ENCODE measurements at places on chromosomes 1 and 21.

- ATAC-seq: no peak
Measured at GRCh38 chr1:162918151-162918754, 57.3 kb upstream of the CCDC190 start.

DNA sequence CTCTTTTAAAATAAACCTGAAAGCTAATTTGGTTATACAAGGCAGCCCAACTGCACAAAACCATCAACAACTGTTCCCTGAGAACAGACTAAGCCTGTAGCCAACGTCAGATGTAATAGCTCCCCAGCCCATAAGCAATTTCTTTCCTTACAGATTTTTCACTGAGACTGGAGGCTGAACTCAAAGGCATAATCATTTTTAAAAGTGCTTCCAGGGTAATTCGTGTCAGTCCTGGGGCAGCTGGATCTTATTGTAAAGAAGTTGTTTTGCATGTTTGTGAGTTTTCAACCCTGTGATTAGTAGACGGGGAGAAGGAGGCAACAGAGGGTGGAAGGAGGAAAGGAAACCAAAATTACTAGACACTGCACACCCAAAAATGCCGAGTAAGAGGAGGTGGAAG is 3.2 kb downstream of the DPT start:
- no peak for ATAC-seq

- no peak for ATAC-seq
Measured at GRCh38 chr1:3880429-3881192, 19.5 kb downstream of the C1orf174 start.

GRCh38 chr21:41777951-41778815 is 11.3 kb upstream of the RIPK4 start:
- ATAC-seq: no peak

GRCh38 chr1:214566158-214567104 is 15.0 kb upstream of the PTPN14 start:
- peak; percentile 68 for ATAC-seq

GRCh38 chr1:55813618-55814017 is 598.5 kb upstream of the USP24 start:
- no peak for ATAC-seq

DNA sequence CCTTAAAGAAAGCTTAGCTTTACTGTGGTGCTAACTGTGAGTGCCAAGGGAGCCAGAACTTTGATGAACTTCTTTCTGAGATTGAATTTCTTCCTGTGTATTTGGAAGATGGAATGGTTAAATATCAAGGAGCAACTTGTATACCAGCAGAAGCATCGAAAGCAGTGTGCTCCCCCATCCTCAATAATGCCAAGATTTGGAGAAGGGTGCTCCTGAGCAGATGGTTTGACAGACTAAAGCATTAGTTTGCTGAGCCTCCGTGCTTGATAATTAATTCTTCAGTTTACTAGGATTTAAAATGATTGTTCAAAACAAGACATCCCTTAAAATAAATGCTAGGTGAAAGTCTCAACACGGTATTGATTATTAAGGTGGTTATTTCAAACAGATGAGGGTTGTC is 42.4 kb upstream of the AKT3 start:
- ATAC-seq: no peak

DNA sequence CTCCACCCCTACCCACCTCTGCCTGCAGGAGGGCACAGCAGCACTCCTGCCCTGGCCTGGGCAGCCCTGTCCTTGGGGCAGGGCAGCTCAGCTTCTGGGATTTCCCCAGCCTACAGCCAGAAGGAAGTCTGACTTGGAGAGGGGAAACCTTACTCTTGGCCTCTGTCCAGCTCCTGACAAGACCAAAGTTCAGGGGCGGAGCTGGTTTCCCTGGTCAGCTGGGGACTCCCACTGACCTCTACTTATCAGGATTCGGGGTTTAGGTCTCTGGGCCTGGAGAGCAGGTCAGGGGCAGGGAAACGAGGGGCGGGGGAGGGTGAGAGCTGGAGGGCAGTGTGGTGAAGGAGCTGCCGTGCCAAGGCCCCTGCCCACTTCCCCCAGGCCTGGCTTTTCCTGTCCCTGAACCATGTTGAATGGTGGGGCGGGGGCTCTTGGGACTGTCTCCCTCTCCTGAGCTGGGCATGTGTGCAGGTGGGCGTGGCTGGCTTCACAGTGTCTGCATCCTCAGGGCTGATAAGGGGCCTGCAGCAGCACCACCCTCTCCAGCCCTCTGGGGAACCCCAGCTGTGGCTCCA is 16.8 kb upstream of the ETV3 start:
- ATAC-seq: no peak

- no peak for ATAC-seq
Measured at GRCh38 chr1:209896346-209896745, 41.7 kb upstream of the SYT14 start.

- no peak for ATAC-seq
Measured at GRCh38 chr1:23931491-23931880, 18.3 kb upstream of the CNR2 start.

DNA sequence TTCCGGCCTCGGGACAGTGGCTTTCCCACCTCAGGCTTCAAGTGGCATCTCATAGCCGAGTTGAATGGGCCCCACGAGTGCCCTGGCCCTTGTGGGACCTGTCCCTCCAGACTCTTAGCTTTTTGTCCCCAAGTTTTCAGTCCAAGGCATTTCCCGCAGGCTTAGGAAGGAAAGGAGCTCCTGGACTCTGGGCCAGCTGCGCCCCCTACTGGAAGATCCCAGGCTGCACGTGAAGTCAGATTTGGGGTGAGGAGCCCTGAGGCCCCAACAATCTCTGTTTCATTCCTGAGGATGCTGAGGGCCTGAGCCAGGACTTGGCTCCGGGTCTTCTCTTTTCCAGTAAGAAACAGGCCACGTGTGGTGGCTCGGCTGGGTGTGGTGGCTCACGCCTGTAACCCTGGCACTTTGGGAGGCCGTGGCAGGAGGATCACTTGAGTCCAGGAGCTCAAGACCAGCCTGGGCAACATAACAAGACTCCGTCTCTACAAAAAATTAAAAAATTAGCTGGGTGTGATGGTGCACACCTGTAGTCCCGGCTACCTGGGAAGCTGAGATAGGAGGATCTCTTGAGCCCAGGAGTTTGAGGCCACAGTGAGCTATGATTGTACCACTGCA is 67.4 kb downstream of the ARHGEF10L start:
- no peak for ATAC-seq

- no peak for ATAC-seq
Measured at GRCh38 chr1:119531606-119532323, 24.8 kb downstream of the HSD3B1 start.

DNA sequence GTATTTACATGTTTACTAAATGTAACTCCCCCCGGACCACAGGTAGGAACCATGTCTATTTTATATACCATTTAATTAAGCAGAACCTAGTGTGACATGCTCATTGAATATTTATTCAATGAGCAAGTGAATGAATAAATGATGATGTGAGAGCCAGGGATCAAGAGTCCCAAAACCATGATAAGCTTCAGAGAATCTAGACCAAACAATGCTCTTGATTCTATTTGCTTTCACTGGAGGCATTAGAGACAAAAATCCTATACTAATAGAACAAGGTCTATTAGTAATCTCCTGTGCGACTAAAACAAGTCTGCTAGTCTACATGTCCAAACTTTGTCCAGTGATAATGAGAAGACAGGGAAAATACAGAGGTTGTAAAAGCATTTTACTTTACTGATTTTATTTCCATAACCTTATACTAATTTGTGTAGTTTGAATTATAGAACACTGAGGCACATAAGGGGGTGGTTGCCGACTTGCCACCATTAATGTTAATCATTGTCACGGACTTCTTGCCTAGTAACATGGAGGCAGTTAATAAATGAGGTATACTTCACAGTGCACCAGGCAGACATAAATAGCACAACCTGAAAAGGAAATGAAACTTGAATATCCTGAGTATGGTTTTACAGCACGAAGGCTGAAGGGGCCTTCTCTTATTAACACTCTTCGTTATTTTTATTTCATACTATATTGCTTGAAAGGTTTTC is 69.8 kb downstream of the TBX15 start:
- no peak for ATAC-seq

DNA sequence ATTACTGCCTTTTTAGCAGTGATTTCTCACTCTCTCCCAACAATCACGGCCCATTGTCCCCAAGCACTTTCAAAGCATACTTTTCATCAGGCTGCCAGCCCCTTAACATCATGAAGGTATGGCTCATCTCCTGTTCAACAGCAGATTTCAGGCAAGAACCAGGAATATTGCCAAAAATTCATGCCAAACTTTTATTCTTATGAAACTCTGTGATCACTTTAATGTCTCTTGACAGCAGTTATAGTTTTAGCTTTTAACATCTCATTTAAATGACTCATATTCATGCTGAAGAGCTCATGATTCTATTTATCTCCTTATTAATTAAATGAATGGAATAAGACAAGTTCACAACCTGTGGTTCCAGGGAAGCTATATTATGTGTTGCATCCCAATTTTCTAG is 235.1 kb downstream of the GRIK1 start:
- no peak for ATAC-seq

GRCh38 chr1:203871114-203871880 is 9.9 kb downstream of the SNRPE start:
- no peak for ATAC-seq

GRCh38 chr1:114081437-114082303 is 72.0 kb downstream of the SYT6 start:
- no peak for ATAC-seq

DNA sequence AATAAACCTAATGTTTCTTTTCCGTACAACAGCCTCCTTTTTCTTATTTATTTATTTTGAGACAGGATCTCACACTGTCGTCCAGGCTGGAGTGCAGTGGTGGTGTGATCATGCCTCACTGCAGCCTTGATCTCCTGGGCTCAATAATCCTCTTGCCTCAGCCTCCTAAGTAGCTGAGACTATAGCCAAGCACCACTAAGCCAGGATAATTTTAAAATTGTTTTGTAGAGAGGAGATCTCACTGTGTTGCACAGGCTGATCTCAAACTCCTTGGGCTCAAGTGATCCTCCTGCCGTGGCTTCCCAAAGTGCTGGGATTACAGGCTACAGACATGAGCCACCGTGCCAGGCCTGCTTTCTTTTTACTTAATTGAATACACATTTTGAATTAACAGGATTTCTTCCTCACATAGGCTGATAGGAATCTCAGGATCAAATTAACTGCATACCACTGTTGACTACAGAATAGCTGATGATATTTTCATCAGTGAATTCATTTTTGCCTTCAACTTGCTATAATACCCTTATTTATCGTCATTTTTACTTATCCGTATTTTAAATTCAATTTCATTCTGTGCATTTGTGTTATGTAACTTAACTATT is 2010.5 kb downstream of the NCAM2 start:
- no peak for ATAC-seq

GRCh38 chr21:18443701-18444100 is 40.1 kb upstream of the TMPRSS15 start:
- ATAC-seq: no peak

- ATAC-seq: no peak
Measured at GRCh38 chr1:117101334-117101733, 20.2 kb downstream of the TRIM45 start.

DNA sequence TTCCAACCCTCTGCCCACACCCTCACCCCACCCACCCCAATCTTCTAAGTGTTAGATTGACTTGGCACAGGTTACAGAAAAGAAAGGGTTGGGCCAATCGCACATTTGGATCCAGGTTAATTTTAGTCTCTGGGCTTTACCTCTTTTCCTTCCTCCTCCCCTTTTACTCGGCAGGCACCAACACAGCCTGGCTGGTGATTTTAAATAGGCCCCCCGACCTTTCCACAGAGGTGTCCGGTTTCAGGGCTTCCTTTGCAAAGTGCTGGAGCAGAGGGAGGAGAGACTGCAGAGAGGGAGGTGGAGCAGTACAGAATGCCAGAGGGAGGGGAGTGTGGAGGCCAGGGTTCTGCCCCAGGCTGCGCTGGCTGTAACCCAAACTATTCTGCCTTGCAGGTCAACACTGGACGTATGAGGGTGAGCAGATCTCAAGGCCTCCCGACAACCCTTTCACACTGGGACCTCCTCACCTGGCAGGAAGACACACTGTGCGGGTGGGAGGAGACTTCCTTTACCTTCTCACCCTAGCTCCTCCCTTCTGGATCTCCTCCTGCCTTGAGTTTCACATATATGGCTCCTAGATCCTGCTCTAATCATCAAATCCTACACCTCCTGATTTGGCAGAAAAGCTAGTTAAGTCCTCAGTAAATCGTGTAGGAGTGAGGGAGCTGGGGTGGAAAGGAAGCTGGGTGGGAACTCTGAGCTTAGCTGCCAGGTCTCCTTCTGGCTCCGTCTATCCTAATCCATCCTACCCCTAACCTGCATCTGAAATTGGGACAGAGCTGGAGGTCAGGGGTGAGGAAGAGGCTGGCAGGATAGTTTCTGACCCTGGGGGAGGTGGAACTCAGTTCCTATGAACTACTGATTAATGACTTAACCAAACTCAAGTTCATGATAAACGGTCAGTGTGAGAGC is 2.4 kb downstream of the CA14 start:
- no peak for ATAC-seq

- ATAC-seq: no peak
Measured at GRCh38 chr1:21637514-21637913, 31.6 kb downstream of the RAP1GAP start.

- no peak for ATAC-seq
Measured at GRCh38 chr1:5974631-5975030, 17.6 kb downstream of the NPHP4 start.

- no peak for ATAC-seq
Measured at GRCh38 chr21:46216132-46216747, 12.3 kb downstream of the LSS start.

Data from activated T-helper 17 cell treated with anti-CD3 and anti-CD28 coated beads, Interleukin-2, amount 50 U/mL, for 72 hours (primary cell).